Sigmoid colon (tissue), 7 donors: ENCODE measurements at places on chromosomes 5 and 9. TPM values are rescaled to one million over a fixed set of nuclear protein-coding genes. Genes with fewer than 3 reads are reported as not detected.

- peak; percentile 92 for DNase-seq
Measured at GRCh38 chr5:139660105-139660922, 12.2 kb downstream of the CXXC5 start.

DNA sequence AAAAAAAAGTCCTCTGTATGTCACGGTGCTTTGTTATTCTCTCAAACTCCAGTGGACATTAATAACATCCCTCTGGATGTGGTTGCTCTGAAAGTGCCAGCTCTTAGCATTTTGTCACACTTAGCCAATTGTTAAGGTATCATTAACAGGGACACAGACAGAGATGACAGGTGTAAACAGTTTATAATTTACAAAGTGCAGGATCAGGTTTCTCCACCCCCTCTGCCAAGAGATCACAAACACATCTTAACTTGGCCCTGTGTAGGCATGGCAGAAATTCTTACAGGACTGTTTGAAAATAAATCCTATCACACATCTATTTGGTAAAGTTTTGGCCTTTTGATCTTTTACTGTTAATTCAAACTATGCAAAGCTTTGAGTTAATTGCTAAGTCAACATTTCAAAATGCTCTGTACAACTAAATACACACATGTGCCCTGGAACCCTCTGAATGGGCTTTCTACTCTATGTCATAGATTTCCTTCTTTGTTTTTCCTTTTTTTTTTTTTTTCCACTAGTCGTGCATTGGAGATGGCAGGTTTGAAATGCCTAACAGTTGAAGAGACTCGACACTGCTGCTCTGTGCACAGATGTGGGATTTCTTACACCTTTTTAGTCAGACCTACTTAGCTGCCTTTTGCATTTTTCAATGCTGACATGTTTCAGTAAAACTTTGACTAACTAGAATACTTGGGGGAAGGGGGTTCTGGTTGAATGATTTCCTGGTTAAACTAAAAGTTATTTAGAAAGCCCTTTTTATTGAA lies 41.7 kb downstream of the SEMA6A start:
- no peak for DNase-seq

- no peak for DNase-seq
Measured at GRCh38 chr5:67451640-67452279, 255.2 kb upstream of the CD180 start.

- no peak for DNase-seq
Measured at GRCh38 chr5:140049205-140049604, 6.1 kb upstream of the NRG2 start.

DNA sequence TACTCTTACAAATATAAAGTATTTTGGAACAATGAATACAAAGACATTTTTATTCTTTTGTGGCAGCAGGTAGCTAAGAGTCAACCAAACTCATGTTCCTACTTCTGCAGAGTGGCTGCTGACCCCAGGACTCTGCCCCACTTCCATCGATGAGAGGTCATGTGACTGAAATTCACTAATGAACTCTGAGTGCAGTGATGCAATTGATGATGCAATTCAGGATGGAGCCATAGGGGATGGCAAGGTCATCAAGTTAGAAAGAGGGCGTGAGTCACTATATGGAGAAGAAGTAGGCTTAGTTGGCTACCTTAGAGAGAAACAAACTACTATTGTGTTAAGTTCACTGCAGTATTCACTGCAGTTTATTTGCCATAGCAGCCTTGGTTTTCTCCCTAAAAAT lies 340.4 kb downstream of the CTNND2 start:
- DNase-seq, result no peak

- no peak for DNase-seq
Measured at GRCh38 chr9:135823036-135823435, 84.3 kb downstream of the CAMSAP1 start.

DNA sequence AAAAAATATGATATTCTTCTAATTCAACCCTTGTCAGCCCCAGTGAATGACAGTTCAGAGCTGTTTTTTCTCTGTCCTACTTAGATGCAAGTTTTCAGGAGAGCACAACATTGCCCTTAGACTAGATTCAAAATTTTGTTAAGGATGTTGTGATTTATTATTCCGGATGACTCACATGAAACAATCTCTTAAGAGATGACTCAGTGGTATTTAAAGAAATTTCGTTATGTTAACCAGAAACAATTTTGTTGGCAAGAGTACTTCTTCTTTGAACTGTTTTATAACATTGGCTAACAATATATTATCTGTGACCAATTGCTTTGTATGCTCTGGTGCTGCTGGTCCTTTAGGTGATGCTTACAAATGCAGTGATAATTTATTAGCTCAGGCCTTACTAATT lies 132.0 kb downstream of the IZUMO3 start:
- no peak for DNase-seq

DNA sequence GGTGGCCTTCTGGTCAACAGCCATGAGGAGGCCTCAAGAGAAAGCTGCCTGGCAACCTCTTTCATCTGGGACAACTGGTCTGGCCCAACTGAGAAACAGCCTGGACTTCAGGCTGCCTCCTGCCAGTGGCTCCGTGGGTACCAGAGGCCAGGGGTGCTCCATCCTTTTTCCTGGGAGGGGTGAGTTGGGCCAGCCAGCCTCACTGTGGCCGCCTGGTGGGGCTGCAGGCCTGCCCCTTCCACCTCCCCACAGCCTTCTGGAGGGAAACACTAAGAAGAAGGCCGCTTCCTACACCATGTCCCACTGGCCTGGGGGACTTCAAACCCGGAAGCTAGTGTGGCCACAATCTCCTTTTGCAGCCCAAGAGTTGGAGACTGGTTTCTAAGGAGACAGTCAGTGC lies 13.8 kb upstream of the NKD2 start:
- no peak for DNase-seq

GRCh38 chr9:132487980-132488535 lies 78.0 kb downstream of the CFAP77 start:
- no peak for DNase-seq

Gene FCHO2
- 17.8 TPM for polyA plus RNA-seq

Gene GPR21
- 0.34 TPM for polyA plus RNA-seq

Gene SPINK13
- not detected for polyA plus RNA-seq
